ENCODE measurements at places on chromosomes 7 and 10.

- no peak for DNase-seq
Measured at GRCh38 chr10:74234569-74234968, 83.5 kb downstream of the ADK start.

DNA sequence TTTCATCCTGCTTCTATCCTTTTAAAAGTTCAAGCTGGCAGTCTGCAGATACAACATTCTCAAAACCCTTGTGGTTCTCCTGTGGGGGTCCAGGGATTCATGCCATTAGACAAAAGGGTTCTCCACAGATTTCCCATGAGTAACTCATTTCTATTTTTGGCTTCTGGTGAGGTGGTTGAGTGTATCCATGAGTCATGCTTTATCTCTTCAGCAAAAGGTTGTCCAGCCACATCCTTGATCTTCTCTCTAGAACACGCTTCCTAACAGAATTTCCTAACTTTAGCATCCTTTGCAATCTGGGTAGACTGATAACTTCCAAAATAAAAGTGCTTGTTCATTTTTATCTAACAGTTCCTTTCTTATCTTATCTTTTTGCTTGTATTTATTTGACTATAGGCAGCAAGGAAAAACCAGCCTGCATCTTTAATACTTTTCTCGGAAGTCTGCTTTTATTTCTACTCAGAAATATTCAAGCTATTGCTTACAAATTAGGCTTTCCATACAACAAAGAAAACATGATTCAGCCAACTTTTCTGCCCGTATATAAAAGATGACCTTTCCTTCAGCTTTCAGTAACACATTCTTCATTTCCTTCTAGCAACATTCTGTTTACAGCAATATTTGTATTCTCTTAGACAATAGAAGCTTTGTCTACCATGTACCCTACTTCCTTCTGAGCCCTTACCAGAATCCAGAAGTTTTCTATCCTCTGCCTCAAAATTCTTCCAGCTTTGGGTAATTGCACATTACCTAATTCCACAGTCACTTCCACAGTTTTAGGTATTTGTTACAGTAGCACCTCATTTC, 79.3 kb upstream of the IL6 start:
- no peak for DNase-seq

- no peak for DNase-seq
Measured at GRCh38 chr7:150950496-150951180, 27.5 kb downstream of the KCNH2 start.

GRCh38 chr7:24971333-24972165, 8.4 kb downstream of the OSBPL3 start:
- peak; percentile 29 for DNase-seq

DNA sequence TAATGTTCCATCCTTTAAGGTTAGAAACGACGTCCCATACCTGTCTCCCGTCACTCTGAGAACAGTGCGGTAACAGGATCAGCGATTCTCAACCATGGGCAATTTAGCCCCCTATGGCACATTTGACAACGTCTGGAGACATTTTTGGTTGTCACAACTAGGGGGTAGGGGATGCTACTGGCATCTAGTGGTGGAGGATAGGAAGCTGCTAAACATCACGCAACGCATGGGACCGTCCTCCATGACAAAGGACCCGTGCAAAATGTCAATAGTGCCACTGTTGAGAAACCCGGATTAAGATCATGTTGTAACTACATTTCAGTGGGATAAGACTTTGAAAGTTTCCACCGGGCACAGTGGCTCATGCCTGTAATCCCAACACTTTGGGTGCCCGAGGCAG, 5.0 kb upstream of the PAXIP1 start:
- DNase-seq: no peak

GRCh38 chr7:4227105-4228010, 454.7 kb upstream of the FOXK1 start:
- no peak for DNase-seq

GRCh38 chr10:95451568-95452524, 109.3 kb downstream of the SORBS1 start:
- no peak for DNase-seq

All from NCI-H146 (cell line).